ENCODE measurements at places on chromosomes 12 and 14. TPM values are rescaled to one million over a fixed set of nuclear protein-coding genes. Genes with fewer than 3 reads are reported as not detected.

DNA sequence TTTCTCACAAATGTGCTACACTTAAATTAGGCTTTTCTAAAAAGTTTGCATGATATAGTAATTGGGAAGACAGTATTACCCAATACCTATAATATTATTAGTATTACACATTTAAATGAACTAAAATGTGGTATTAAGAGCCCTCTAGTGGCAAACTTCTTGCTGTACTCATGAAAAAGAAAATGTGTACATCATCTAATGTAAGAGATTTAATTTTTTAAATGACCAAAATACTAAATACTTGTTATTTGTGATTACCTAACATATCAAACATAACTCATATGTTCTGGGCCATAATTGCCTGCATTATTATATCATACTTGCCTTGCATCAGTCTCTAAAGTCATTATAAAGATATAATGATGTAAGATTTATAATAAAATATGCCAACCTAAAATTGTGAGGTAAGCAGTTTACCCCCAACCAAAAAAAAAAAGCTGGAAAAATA, 64.2 kb downstream of the DNAI7 start:
- peak; percentile 36 for DNase-seq

DNA sequence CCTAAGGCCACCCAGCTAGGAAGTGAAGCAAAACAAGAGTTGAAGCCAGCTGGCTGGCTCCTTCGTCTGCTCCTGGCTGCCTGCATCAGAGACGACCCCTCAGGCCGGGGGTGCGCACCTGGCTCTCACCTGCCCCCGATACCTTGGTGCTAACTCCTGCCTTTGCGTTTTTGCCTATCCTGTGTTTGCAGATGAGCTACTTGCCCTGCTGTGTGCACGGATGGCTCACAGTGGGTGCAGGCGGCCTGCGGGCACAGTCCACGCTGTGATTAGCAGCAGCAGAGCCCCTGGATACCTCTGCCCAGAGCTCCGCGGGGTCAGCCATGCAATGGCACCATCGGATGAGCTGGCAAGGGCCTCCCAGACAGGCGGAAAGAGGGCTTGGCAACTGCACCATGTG, 31.2 kb upstream of the FZD10 start:
- no peak for DNase-seq

DNA sequence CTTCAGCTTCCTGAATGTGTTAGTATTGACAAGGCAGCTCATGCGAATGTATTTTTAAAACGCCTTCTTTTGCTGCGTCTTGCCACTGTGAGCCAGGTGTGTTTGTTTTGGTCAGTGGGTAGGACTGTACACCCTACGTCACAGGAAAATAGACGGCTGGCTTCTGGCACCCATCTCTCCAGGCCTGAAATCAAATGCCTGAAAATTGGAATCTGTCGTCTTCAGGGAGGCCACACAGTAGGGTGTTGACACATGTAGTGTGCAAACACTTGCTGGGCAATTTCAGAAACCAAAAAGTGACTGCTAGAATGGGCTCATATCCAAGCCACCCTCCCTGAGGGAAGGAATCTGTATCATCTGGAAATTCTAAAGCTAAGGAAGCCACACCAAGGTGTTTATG, 209.3 kb downstream of the TTC8 start:
- DNase-seq, result no peak

GRCh38 chr14:34059037-34059924, 108.4 kb upstream of the EGLN3 start:
- DNase-seq, result no peak

DNA sequence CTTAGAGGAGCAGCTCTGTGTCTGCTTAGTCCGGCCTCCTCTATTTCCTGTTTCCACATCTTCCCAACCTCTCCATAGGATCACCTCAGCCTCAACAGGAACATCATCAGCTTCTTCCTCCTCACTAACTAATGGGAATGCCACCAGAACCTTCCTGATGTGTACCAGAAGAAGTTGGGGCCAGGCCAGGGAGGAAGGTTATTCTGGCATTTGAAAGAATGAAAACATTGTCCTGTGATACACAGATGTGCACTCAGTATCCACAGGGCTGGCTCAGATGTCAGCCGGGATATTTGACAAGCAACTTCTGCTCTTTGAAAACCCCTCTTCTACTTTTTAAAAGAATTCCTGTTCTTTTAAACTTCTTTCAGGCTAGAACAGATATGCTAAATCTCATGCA, 63.6 kb downstream of the TMEM30B start:
- no peak for DNase-seq

The BCAT1 gene
- 15.8 TPM for total RNA-seq

DNA sequence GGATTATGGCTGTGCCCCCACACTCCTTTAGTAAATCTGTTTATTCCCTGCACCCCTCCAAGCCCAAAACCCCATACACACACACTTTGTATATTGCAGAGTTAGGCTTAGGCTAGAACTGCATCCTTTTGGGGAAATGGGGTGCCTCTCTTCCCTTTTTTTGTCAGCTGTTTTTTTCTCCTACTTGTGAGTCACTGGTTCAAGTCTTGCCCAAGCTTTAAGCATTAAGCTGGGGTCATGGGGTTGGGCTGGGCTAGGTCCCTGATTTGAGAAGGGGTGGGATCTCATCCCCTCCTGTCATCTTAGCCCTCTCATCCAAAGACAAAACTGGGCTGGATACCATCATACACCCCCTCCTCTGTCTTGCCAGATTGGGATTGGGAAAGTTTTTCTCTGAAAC, 1.6 kb downstream of the LRP1 start:
- DNase-seq, result no peak

DNA sequence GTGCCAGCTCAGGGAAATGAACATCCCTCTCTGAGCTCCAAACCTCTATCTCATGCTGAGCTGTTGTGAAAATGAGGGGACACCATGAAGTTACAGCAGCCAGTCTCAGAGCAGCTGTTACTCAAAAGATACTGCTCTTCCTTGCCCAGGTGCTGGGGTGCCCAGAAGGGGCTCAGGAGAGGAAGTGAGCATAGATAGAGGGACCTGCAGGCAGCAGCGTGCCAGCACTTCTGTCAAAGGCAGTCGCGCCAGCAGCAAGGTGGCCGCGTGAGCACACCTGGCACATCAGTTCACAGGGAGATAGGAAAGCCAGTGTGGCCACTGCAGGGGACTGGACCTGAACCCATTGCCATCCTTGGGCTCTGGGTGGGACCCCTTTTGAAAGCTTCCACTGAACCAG, 27.8 kb downstream of the C14orf132 start:
- no peak for DNase-seq

The TAS2R10 gene
- total RNA-seq, result not detected

DNA sequence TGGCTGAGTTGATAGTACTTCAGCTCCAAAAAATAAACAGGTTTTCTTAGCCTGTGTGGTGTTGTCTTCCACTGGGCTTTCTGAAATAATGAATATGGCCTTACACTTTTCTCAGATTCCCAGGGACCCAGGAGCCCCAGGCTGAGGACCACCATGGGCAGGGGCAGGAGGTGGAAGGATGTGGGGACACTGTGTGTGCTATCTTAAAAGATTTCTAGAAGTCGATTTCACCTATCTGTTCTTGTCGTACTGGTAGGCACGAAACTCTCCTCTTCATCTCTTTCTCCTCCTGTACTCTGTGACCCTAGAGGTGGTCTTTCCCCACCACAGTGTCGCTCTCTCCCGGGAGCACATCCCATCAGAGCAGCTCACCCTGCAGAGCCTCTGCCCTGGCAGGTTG, 107.7 kb upstream of the FKBP4 start:
- DNase-seq, result no peak

GRCh38 chr12:84507956-84508850, 404.4 kb downstream of the SLC6A15 start:
- peak; percentile 85 for DNase-seq

GRCh38 chr12:102883204-102883799, 33.7 kb downstream of the PAH start:
- DNase-seq, result peak; percentile 14

DNA sequence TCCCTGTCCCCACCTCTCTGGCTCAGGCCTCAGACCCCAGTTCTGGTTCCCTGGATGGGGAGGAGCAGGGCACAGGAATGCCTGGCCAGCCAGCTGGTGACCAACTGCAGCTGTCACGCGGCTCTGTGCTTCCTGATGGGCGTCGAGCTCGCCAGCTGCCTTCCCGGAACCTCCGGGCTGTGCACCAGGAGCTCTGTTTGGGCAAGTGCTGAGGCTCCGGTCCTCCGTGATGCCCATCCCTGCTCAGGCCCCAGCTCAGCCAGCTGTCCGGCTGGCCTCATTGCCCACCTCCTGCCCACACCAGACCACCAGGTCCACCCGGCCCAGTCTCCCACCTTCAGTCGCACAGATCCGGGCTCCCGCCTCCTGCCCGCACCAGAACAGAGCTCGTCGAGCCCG, 4.8 kb downstream of the IFFO1 start:
- DNase-seq, result no peak

DNA sequence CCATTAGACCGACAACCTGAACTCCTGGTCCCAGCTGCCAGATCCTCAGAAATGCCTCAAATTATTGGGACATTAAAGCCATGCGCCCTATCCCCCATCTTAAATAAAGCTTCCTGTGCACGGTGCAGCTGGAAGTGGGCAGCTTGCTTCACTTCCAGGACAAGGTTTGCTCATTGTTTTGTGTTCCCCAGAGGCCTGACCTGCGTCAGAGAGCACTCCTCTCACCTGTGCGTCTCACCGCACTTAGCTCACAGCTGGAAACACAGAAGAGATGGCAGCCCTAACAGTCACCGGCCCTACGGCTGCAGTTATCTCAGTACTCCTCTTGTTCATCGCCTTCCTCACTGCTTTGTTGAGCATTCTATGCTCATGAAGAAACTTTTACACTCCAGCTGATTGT, 135.5 kb downstream of the ANO2 start:
- DNase-seq, result no peak

- DNase-seq, result no peak
Measured at GRCh38 chr12:100503228-100503628, 29.6 kb downstream of the NR1H4 start.

DNA sequence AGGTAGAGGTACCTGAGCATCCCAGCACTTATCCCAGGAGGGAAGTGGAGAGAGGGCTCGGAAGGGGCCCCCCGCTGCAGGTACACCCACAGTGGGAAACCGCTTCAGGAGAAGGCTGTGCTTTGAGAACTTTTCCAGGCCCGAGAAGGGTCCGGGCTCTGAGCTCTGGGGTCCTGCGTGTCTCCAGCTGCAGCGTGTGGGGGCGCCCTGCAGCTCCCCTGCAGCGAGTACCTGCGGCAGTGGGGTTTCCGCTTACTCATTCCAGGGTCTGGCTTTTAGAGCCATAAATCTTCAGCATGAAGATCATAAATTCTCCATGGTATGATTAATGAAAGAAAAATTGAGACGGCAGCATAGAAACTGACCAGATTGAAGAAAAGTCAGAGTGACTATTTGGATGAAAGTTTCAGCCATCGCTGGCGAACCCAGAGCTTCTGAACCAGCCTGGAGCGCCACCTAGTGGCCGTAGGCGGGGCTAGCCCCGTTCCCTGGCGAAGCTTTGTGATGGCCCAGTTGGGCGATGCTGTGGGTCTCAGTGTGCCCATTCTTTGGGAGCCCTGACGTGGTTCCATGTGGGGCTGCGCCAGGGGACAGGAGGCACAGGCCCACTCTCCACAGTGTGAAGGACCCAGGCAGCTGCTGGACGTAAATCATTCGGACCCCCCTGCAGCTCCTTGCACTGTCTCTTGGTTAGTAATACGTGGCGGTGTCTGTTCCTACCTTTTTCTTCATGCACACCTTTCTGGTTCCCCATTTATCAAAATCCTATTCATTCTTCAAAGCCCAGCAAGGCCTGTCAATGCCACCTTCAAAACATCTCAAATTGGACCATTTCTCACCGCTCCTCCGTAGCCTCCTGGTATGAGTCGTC, 198.2 kb downstream of the TSPAN9 start:
- DNase-seq, result peak; percentile 32

GRCh38 chr14:104895207-104895785, 29.4 kb upstream of the PLD4 start:
- no peak for DNase-seq

The ARHGEF40 gene
- total RNA-seq, result 21.2 TPM

- no peak for DNase-seq
Measured at GRCh38 chr12:13749389-13749788, 232.0 kb downstream of the GRIN2B start.

DNA sequence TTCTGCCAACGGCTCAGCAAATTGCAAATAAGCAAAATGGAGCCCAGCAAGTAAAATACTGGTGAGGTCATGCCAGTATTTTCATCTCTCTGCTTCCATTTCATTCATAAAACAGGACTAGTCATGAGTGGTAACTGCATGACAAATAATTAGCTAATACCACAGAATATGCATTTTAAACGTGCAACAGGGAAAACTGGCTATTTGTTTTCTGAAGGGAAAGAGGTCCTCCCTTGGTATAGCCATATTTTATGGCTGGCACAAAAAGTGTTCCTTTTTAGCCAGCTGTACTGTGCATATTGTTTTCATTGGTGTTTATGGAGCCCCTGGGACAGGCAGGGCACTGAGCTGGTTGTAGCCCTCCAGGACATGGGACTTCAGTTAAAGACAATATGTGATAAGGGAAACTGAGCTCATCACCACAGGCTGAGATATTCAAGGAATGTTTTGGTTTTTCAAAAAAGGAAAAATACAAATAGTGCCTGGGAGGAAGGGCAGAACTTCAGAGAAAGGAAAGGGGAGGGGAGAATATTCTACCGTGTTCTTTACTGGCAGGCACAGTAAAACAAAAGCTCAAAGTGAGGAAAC, 26.1 kb upstream of the FOXN3 start:
- DNase-seq, result no peak

The BICDL1 gene
- total RNA-seq, result 1.2 TPM

DNA sequence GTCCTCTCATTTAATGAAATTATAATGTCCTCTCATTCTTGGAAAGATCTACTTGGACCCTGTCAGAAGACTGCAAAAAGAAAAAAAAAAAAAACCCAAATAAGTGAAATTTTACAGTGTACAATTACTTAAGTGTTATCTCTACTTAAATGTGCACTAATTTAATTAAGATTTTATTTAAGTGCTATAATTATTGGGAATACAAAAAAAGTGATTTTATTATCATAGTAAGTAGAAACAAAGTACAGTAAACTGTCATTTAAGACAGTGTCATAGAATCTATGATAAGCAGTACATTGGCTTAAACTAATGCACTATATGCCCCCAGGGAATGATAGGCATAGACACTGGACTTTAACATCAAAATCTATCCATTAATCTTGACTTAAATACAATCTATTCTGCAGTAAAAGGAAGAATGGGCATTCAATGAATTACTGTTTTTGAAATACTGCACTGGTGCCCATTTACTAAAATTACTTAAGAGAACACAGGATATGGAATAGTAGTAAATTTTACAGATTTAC, 23.3 kb downstream of the INSM2 start:
- DNase-seq, result no peak

The MYRFL gene
- total RNA-seq, result not detected

GRCh38 chr12:124677552-124678356, 110.3 kb upstream of the NCOR2 start:
- DNase-seq, result no peak

GRCh38 chr12:43848786-43849185, 12.9 kb downstream of the TMEM117 start:
- peak; percentile 4 for DNase-seq

DNA sequence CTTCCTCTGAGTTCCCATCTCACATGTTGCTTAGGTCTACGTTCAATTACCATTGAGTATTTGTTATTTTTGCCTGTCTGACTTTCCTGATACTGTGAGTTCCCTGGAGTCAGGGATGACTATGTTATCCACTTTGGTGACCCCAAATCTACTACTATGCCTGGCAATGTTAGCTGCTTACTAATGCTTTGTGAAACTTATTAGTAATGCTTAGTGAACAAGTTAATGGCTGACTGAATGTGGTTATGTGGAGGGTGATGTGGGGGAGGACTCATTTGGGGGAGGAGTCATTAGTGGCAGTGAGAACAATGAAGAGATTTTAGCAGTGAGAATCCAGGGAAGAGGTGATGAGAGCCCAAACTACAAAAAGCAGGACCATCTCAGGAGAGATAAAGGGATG, 121.6 kb downstream of the KTN1 start:
- DNase-seq, result no peak

The KSR2 gene
- total RNA-seq, result 0.10 TPM

The TAS2R31 gene
- 1.1 TPM for total RNA-seq

Measured in A172 (cell line).